ENCODE measurements at places on chromosomes 11 and 22.

GRCh38 chr11:10770626-10771254 lies 19.7 kb downstream of the CTR9 start:
- DNase-seq, result peak; percentile 48

- no peak for DNase-seq
Measured at GRCh38 chr22:48464246-48464645, 1363.4 kb downstream of the BRD1 start.

DNA sequence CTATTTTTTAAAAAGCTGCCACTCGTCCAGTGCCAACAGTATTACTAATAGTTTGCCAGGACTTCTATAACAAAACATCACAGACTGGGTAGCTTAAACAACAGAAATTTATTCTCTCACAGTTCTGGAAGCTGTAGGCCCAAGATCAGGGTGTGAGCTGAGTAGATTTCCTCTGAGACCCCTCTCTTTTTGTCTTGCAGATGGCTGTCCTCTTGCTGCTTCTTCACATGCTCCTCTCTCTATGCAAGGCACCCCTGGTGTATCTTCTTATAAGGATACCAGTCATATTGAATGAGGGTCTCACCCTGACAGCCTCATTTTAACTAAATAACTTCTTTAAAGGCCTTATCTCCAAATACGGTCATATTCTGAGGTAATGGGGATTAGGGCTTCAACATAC lies 390.9 kb downstream of the DLG2 start:
- DNase-seq, result no peak

DNA sequence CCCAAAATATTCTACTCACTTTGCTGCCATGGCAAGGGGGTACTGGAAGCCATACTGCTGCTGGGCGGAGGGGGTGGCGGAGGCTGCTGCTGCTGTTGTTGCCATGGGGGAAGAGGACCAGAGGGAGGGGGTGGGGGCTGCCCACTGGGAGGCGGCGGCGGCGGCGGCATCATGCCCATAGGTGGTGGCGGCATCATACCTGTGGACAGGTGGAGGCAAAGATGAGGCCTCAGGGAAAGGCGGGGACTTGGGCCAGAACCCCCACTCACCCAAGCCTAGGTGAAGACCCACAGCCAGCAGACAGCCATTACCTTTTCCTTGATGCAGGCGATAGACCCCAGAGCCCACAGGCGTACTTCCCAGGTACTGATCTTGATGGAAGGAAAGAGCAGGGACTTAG lies 7.1 kb upstream of the PYGM start:
- no peak for DNase-seq

DNA sequence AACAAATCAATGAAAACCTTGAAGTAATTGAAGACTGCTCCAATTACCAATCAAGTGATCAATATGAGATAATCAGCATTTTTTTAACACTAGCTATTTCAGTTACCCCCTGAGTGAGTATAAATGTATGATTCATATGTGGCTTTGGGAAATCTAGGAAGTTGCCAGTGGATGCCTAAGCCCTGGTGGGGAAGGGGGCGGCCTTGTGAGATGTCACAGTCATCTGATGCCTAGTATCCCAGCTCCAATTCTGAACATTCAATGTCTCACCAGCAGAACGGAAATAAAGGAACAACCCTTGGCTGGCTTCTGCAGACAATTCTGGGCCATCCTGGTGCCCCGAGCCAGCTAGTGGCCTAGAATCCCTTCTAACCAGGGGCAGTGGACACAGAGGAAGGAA lies 58.5 kb upstream of the TIMP3 start:
- DNase-seq, result no peak

GRCh38 chr11:38191101-38191500 lies 1593.1 kb upstream of the RAG2 start:
- DNase-seq, result no peak

- no peak for DNase-seq
Measured at GRCh38 chr11:41714101-41714500, 254.6 kb upstream of the LRRC4C start.

GRCh38 chr11:31412946-31413345 lies 43.3 kb downstream of the DNAJC24 start:
- no peak for DNase-seq

DNA sequence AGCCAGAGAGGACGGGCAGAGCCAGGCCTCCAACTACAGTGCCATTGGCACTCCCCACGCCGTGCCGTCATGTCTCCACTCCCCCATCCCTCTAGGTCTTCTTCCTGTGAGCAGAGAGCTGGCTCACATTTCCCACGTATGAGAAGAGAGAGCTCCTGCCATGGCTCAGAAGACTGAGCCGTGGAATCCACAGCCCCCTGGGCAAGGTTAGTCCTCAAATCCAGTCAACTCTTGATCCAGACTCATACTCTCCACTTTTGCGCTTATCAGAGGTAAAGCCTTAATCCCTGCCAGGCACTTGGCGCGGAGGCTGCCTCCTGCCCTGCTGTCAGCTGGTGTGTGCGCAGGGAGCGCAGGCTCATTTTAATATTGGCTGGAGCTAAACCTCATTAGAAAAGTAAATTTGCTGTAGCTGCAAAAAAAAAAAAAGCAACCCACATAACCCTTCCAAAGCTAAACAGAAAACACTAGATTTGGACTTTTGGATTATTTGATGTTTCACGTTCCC lies 4.7 kb downstream of the B3GAT1 start:
- DNase-seq, result no peak

DNA sequence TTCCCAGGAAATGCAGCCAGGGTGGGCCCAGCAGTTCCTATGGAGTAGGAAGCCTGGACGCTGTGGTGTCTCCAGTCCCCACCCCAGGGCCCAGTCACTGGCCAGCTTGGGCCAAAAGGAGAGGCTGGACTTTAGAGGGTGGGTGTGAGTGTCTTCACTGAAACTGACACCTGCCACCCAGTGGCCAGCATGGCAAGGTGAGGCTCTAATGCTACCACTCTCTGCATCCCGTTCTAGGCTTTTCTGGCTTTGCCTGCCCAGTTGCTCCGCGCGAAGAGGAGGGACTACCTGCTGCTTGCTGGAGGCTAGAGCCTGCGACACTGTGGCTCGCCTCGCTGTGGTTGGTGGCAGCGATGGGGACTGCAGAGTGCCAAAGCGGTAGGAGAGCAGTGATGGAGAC lies 35.4 kb downstream of the C22orf42 start:
- DNase-seq, result no peak

GRCh38 chr22:20224256-20224626 lies 43.9 kb downstream of the RTN4R start:
- no peak for DNase-seq

Measured in hematopoietic multipotent progenitor cell treated with erythropoietin and hydrocortisone succinate and interleukin-3 and kit ligand, for 15 days (in vitro differentiated cells).